Activated naive CD8-positive, alpha-beta T cell treated with anti-CD3 and anti-CD28 coated beads, Interleukin-2, amount 50 U/mL, for 24 hours (primary cell): ENCODE measurements at places on chromosomes 2 and 18.
A peak's percentile ranks its signal among the peaks of the same experiment; 100 is the strongest.

GRCh38 chr2:230958820-230959756 lies 34.0 kb upstream of the GPR55 start:
- peaks cover 48% of the 10 kb centered on the region for H3K27me3 ChIP-seq
- no peak overlapping the region for H3K27ac ChIP-seq
- H3K4me1 ChIP-seq = peaks cover 46% of the 10 kb centered on the region
- H3K36me3 ChIP-seq = no peaks in the 10 kb centered on the region

DNA sequence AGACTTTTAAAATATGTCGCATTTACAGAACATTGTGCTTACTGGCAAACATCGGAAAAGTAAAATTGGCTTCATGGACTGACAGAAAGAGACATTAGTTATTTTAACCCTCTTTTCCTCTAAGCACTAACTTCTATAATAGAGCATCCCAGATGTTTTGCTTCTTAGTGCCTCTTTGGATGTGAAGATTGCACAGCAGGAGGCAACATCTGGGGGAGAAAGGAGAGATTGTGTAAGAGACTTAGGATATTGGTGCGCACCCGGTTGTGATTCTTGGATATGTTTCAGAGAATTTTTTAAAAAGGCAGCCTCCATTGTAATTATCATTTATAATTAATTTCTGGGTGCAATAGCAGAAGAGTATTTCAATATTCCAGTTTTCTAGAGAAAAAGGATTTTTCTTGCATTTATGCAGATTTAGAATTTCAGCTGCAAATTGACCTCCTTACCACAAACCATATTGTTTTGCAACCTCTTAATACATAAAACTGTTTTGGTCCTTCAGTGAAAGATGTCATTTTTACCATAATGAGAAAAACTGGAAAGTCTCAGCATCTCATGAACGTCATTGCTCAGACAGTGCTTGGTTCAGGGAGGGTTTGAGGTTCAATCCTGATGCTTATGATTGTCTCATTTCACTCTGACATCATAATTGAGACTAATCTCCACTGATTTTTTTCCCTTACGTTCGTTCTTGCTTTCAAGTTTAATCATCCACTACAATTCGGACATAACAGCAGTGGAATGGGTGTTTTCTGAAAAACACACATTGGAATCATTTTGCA lies 404.3 kb downstream of the ZNF521 start:
- no peak overlapping the region for H3K4me3 ChIP-seq
- no peaks in the 10 kb centered on the region for H3K27me3 ChIP-seq
- H3K4me1 ChIP-seq = no peaks in the 10 kb centered on the region
- H3K36me3 ChIP-seq = no peaks in the 10 kb centered on the region
- H3K27ac ChIP-seq = no peak overlapping the region
- DNase-seq = no peak

GRCh38 chr2:60125611-60126426 lies 427.6 kb downstream of the BCL11A start:
- no peaks in the 10 kb centered on the region for H3K36me3 ChIP-seq
- DNase-seq = no peak
- no peaks in the 10 kb centered on the region for H3K4me1 ChIP-seq
- no peak overlapping the region for H3K4me3 ChIP-seq
- no peak overlapping the region for H3K27ac ChIP-seq

DNA sequence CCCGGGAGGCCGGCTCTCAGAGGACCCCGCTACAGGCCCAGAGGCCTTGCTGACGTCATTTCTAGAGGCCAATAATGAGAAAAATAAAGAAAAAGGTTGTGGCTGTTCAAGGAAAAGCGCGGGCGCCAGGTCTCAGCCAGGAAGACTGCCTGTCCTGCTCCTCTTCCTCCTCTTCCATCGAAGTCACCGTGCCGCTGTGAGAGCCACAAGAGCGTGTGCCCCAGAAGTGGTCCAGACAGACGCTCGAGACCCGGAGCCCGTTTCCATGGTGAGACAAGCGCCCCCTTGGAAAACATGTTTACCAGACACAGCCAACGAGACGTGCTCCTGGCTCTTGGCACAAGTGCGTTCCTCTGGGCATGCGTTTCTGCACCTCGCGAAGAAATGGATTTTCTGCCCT lies 210.5 kb downstream of the HDAC4 start:
- H3K27me3 ChIP-seq = no peaks in the 10 kb centered on the region
- no peak overlapping the region for H3K27ac ChIP-seq
- H3K4me3 ChIP-seq = no peak overlapping the region
- no peak for DNase-seq
- H3K36me3 ChIP-seq = peaks cover 16% of the 10 kb centered on the region

- no peak overlapping the region for H3K27ac ChIP-seq
- DNase-seq = no peak
- H3K4me3 ChIP-seq = no peak overlapping the region
- peaks cover 24% of the 10 kb centered on the region for H3K27me3 ChIP-seq
- H3K36me3 ChIP-seq = no peaks in the 10 kb centered on the region
- H3K4me1 ChIP-seq = peaks cover 3% of the 10 kb centered on the region
Measured at GRCh38 chr2:206457188-206457634, 13.9 kb downstream of the ADAM23 start.

DNA sequence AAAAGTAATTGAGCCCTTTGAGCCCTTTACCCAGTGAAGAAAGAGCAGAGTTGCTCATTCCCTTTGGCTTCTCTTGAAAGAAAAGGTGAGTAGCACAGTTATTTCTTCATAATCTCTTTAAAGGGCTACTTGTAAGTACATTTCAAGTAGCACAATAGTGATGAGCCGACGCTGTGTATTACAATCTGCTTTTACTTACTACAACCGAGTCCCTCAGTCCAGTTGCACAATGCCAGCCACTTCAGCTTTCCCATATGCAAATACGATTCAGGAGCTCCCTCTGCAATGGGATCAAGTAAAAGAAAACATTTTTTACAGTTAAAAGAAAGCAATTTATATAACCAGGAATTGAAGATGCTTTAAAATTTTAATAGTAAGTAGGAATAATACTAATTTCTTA lies 868.5 kb downstream of the RNF144A start:
- no peak for DNase-seq
- H3K4me1 ChIP-seq = no peaks in the 10 kb centered on the region
- H3K27me3 ChIP-seq = peaks cover 2% of the 10 kb centered on the region
- H3K27ac ChIP-seq = no peak overlapping the region
- no peak overlapping the region for H3K4me3 ChIP-seq

DNA sequence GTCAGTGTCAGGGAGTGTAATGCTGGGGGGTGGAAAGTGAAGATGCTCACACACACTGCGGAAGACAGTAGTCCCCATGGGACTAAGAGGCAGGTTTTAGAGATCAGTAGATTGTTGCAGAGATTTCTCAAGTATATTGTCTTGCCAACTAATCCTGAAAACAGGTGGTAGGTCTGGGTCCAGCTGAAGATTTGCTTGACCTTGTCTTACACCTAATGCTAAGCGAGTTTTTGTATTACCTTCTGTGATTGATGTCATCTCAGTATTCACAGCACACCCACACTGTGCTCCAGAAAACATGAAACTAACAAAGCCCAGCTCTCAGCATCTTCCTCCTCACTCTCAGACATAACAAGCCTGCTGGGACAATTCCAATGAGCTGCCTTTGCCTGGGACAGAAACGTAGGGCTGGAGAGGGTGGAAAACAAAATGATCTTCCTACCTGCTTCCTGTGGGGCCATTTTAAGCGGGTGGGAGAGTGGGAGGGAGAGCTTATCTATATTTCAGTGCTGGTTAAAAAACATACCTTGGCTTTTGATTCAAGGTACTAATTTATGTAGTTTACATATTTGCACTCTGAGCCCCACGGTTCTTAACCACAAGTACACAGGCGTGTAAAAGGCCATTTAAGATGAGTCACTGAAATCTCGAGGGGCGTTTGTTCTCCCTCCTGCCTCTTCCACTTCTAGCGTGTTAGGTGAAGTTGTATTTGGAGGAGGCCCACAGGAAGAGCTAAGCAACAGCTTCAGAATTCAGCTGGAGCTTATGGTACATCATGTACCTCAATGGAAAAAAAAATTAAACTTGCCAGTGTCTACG lies 23.1 kb upstream of the RBMS1 start:
- H3K36me3 ChIP-seq = no peaks in the 10 kb centered on the region
- no peak for DNase-seq
- H3K27ac ChIP-seq = peak overlapping the region; percentile 64
- H3K4me3 ChIP-seq = peak overlapping the region; percentile 32
- H3K27me3 ChIP-seq = peaks cover 2% of the 10 kb centered on the region

GRCh38 chr2:179581605-179582004 lies 279.8 kb downstream of the ZNF385B start:
- H3K36me3 ChIP-seq = no peaks in the 10 kb centered on the region
- H3K27me3 ChIP-seq = no peaks in the 10 kb centered on the region
- DNase-seq = no peak
- no peak overlapping the region for H3K4me3 ChIP-seq
- no peak overlapping the region for H3K27ac ChIP-seq

GRCh38 chr2:126700677-126701076 lies 44.7 kb downstream of the GYPC start:
- H3K27ac ChIP-seq = no peak overlapping the region
- no peak for DNase-seq
- no peak overlapping the region for H3K4me3 ChIP-seq
- H3K27me3 ChIP-seq = no peaks in the 10 kb centered on the region
- peaks cover 6% of the 10 kb centered on the region for H3K4me1 ChIP-seq
- H3K36me3 ChIP-seq = peaks cover 24% of the 10 kb centered on the region

GRCh38 chr2:43441195-43441594 lies 154.6 kb downstream of the THADA start:
- H3K36me3 ChIP-seq = peaks cover 9% of the 10 kb centered on the region
- H3K4me1 ChIP-seq = no peaks in the 10 kb centered on the region
- H3K4me3 ChIP-seq = no peak overlapping the region
- no peak for DNase-seq

DNA sequence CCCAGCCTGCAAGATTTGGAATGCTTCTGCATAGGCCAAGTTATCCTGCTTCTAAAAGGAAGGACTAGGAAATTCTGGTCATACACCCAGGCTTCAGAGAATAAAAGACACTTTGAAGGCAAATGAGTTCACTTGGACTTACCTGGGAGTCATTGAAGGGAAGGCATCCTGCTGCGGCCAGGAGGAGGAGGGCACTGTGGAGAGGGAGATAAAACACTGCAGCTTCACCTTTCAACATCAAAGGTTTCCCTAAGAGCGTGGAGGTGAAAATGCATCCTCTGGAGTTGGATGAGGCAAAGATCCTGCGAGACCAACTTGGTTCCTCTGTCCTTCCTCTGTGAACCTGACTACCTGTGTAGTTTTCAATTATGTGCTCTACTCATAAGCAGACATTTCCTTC lies 79.5 kb upstream of the RIOK3 start:
- no peak overlapping the region for H3K4me3 ChIP-seq
- no peaks in the 10 kb centered on the region for H3K27me3 ChIP-seq
- no peak overlapping the region for H3K27ac ChIP-seq
- peaks cover 15% of the 10 kb centered on the region for H3K4me1 ChIP-seq
- DNase-seq = no peak
- peaks cover 2% of the 10 kb centered on the region for H3K36me3 ChIP-seq

DNA sequence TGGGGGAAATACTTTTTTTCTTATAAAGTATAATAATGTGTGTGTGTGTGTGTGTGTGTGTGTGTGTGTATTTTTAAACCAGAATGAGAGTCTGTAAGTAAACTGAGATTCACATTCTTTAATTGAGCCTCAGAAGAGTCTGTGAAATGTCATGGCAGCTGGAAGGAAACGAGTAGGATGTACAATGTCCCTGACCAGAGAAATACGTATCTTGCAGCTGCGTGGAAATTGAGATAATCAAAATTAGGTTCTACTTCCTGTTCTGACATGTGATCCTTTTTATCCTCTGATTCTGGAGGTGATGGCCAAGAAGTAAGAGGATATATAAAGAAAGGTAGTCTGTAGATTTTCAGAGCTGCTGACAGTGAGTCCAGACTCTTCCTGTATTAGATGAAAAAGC lies 50.0 kb downstream of the SH3RF3 start:
- no peak overlapping the region for H3K4me3 ChIP-seq
- H3K36me3 ChIP-seq = peaks cover 8% of the 10 kb centered on the region
- no peak for DNase-seq
- no peak overlapping the region for H3K27ac ChIP-seq
- H3K4me1 ChIP-seq = peaks cover 14% of the 10 kb centered on the region

GRCh38 chr2:232488097-232488711 lies 570 bp upstream of the ECEL1 start:
- peaks cover 6% of the 10 kb centered on the region for H3K4me1 ChIP-seq
- no peaks in the 10 kb centered on the region for H3K36me3 ChIP-seq
- no peak for DNase-seq
- H3K4me3 ChIP-seq = peak overlapping the region; percentile 22
- no peak overlapping the region for H3K27ac ChIP-seq

GRCh38 chr2:50538147-50538546 lies 493.8 kb downstream of the NRXN1 start:
- DNase-seq = no peak
- no peaks in the 10 kb centered on the region for H3K27me3 ChIP-seq
- H3K36me3 ChIP-seq = no peaks in the 10 kb centered on the region
- H3K4me3 ChIP-seq = no peak overlapping the region

GRCh38 chr2:116877274-116877673 lies 937.2 kb upstream of the DDX18 start:
- DNase-seq = no peak
- no peak overlapping the region for H3K27ac ChIP-seq
- H3K4me3 ChIP-seq = no peak overlapping the region
- H3K27me3 ChIP-seq = no peaks in the 10 kb centered on the region

GRCh38 chr2:98422449-98422848 lies 22.2 kb upstream of the INPP4A start:
- no peak overlapping the region for H3K4me3 ChIP-seq
- peaks cover 7% of the 10 kb centered on the region for H3K36me3 ChIP-seq
- no peaks in the 10 kb centered on the region for H3K27me3 ChIP-seq
- no peak for DNase-seq
- no peaks in the 10 kb centered on the region for H3K4me1 ChIP-seq
- H3K27ac ChIP-seq = no peak overlapping the region
